ENCODE measurements at places on chromosomes 6 and 20.

GRCh38 chr6:94401311-94401710 is 982.0 kb upstream of the EPHA7 start:
- DNase-seq: no peak

DNA sequence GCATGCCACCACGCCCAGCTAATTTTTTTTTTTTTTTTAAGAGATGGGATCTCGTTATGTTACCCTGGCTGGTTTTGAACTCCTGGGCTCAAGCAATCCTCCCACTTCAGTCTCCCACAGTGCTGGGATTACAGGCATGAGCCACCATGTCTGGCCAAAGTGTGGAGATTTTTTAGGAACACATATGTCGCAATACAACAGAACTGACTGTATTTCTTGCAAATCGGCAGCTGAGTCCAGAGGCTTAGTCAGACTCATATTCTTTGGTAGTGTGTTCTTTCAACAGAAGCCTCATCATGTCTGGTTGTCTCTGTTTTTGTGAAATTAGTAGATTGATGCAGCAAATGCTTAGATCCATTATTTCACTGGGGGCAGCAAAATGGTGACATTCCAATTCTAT is 23.9 kb upstream of the CD164 start:
- no peak for DNase-seq

- no peak for DNase-seq
Measured at GRCh38 chr6:38676974-38677544, 25.9 kb downstream of the GLO1 start.

GRCh38 chr6:144777249-144777648 is 492.1 kb downstream of the UTRN start:
- DNase-seq: no peak

- DNase-seq: no peak
Measured at GRCh38 chr6:6543181-6543879, 45.2 kb upstream of the LY86 start.

GRCh38 chr6:56616967-56617366 is 25.7 kb downstream of the DST start:
- DNase-seq: no peak

DNA sequence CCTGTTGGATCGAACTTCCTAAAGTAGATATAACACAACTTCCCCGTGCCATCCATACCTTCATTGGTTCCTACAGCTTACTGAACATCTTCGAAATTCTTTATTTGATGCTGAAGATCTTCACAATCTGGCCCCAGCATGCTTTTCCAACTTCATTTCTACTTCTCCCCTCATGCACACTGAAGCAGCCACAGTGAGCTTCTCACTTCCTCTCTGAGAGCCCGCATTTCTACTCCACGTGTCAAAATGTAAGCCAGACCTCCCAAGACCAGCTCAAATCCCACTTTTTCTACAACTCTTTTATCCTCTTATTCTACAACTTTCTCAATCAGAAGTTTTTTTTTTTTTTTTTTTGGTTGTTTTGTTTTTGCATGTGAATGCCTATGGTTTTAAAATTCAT is 254.7 kb downstream of the GMPR start:
- DNase-seq: no peak

DNA sequence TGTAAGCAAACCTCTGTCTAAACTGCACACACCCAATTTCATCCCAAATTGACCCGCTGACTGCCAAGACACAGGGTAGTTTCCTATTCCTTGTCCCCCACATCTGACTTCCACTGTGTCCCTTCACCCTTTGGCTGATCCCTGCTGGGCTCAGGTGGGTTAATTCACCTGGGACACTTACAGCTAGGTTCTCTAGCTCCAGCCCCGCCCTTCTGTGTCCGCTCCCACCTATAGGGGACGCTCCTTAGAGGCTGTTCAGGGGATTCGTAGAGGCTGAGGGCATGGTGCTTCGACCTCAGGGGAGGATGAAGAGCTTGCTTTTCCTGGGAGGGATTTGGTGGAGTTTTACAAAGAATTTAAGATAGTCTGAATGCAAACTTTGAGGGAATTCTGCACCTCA is 4.0 kb upstream of the CD93 start:
- DNase-seq: no peak

DNA sequence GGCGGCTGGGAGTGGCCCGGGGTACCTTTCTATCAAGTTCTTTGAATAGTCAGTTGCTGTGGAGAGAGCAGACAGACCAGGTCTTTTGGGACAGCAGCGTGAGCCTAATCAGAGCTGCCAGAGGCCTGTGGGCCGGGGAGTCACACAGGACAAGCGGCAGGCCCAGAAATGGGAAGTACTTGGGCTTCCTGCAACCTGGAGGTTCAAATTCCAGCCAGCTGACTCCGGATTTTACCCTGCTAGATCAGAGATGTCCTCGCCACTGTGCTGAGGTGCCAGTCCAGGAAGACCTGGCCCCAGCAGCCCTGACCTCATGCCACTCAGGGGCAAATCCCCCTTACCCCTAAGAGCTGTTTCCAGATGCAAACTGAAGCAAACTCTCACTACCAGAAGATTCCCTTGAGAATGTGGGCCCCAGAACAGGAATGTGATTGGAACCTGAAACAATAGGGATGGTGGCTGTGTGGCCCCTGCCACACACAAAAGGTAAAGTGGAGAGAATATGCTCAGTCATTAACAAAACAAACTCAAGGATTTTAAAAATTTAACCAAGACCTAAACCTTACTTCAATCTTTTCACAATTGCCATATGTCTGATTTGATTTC is 9.7 kb downstream of the BEND3 start:
- DNase-seq: no peak

DNA sequence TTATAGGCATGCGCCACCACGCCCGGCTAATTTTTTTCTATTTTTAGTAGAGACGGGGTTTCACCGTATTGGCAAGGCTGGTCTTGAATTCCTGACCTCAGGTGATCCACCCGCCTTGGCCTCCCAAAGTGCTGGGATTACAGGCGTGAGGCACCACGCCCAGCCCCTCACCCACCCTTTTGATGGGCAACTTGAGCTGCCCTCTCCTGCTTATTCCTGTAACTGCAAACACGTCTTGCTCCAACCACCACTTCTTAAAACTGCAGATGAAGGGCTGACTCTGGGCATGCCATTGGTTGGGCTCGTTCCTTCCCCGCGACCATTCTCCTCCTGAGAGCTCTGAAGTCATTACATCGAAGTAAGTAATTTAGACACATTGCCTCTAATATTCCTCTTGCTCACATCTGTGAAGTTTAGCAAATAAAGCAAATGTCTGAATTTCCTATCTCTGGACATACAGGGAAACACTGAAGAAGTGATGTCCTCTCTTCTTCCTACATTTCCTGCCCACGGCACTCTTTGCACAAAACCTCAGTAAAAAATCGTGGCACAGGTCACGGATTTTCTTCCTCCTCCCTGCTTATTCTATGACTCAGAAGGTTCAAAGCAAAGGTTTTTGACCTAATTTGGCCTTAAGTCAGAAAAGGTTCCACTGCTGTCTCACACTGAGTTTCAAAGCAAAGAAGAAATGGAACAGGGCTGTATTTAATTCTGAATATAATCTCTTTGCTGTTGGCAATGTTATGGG is 117.5 kb downstream of the GMPR start:
- no peak for DNase-seq

GRCh38 chr6:159961528-159961927 is 7.4 kb upstream of the IGF2R start:
- no peak for DNase-seq

DNA sequence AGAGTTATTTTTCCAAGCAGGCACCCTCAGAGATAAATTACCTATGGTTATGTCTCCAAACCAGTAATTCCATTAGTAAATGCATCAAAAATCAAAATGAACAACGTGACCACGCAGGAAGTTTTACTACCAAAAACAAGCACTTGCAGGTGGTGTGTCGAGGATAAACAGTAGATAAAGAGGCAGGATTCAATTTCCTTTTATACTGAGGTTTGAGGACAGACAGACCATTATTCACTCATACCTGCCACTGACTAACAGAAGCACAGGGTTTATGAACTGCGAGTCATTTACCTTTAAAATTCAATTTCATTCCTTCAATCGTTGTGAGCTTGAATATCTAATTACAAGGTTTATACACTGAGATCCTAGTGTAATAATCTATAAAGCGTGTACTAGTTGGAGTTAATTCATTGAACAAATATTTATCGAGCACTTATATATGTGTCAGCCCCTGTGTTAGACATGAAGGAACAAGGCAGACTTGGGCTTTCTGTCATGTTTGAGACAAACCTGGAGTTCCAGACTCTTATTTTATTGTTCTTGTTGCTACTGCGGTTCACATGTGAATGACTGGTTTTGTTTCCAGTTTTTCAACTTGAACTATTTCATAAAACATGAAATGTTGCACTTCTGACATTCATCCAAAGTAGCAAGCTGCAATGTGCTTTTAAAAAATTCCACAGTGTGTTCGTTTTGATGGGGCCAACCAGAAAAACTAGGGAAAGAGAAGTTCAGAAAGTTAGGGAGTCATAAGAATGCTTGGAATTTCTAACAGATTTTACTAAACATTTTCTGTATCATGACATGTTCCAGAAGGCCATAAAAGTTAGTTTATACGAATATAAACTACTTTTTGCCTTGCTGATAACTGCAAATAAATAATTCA is 205.6 kb downstream of the UST start:
- no peak for DNase-seq

DNA sequence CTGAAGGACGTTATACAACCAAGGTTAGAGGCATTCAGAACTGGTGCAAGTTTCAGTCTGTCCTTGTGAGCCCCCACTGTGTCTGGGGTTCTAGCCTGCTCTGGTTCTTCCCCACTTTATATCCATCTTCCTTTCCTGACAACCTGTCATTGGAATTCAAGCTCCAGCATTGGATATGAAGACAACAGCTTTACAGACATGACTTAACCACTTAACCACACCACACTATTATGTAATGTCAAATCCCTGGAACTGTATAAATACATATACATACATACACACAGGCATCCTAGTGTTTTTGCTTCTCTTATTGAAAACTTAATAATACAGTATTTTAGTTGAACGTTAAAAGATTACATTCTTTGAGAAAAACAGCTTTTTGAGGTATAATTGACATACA is 217.9 kb upstream of the SGK1 start:
- DNase-seq: no peak

- DNase-seq: no peak
Measured at GRCh38 chr6:20403766-20404640, 2.3 kb downstream of the E2F3 start.

DNA sequence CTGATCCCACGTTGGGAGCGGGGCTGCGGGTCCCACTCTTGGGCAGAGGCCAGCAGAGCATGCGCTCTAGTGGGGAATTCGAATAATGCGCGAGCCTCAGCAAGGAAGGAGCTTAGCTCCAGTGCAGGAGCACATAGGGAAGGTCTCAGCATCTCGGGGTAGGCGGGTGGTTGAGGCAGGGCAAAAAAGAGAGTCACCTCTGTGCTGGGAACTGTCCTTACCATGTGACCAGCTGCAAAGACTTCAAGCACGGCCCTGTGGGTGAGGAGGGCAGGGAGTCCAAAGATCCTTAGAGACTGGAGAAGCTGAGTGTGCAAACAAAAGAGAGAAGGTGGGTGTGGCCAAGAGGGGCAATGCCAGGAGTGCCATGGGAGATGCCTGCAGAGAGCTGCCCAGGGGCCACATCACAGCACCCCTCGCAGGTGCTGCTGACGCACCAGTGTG is 79.2 kb upstream of the CD93 start:
- no peak for DNase-seq

DNA sequence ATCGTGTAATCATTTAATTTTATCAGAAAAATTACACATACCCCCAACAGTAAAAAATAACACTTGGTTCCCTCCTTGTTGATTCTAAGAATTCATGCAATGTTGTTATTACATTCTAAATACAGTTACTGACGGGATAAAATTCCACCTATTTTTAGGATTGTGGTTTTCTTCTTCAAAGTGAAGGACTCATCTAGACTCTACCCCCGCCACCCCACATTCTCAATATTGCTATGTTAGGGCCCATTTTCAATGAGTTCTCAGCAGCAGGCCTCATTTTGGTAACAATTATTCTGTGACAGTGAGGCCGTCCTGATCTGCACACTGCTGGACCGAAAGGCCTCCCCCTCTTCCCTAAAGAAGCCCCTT is 43.5 kb downstream of the PREX1 start:
- DNase-seq: no peak

- no peak for DNase-seq
Measured at GRCh38 chr20:2174067-2174466, 72.4 kb downstream of the STK35 start.

- no peak for DNase-seq
Measured at GRCh38 chr6:46925563-46926253, 4.0 kb upstream of the ADGRF5 start.

DNA sequence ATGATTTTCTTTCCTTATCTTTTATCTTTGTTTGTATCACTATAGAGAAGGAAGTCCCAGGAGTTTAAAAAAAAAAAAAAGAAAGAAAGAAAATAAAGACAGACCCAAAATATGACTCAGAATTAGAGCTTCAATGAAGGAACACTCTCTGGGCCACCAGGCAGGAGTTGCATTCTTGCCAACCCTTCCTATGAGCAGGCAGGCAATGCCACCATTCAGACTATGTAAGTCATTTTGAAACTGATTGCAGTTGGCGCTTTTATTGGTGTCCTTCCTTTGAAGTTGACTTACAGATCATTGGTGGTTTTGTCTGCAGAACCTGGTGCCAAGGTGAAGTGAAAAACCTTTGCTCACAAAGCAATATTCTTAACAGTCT is 50.3 kb downstream of the MYB start:
- no peak for DNase-seq

DNA sequence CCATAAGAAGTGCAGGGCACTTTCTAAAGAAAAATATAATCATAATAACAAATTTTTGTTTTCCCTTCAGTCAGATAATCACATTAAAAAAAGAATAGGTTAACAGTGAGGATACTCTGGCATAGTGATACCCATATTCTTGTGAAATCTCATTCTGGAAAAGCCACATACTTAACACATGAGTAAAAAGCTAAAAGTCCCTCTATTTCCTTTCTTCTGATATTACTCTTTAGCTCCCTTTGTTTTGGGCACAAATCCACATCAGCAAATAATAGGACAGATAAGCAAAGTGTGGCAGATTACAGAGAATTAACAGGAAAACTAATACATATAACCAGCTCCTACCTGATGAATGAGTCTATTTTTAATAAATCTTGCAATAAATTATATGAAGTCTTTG is 15.8 kb downstream of the SHPRH start:
- DNase-seq: no peak

GRCh38 chr6:149366267-149366921 is 33.7 kb upstream of the SUMO4 start:
- no peak for DNase-seq

DNA sequence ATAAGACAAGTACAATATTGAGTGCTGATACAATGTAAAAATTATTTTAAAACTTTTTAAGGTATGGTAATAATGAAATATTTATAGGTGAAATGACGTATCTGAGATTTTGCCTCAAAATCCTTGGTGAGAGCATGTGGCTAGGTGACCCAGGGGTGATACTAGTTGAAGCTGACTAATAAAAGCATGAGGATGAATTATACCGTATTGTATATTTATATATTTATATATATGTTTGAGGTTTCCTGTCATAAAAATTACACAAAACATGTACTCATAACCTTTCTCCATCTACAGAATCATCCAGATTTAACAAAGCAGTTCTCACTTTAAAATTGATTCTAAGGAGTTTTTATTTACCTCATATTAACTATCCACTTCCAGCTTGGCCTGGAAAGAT is 358.1 kb downstream of the CDKAL1 start:
- no peak for DNase-seq

GRCh38 chr20:37803438-37804307 is 99.3 kb upstream of the VSTM2L start:
- no peak for DNase-seq
